ENCODE measurements at places on chromosomes 2 and 18. TPM values are rescaled to one million over a fixed set of nuclear protein-coding genes. Genes with fewer than 3 reads are reported as not detected.

Gene LNPK
- 41.5 TPM for total RNA-seq

Gene GAD1
- total RNA-seq: not detected

Gene SMAD2
- total RNA-seq: 118 TPM

DNA sequence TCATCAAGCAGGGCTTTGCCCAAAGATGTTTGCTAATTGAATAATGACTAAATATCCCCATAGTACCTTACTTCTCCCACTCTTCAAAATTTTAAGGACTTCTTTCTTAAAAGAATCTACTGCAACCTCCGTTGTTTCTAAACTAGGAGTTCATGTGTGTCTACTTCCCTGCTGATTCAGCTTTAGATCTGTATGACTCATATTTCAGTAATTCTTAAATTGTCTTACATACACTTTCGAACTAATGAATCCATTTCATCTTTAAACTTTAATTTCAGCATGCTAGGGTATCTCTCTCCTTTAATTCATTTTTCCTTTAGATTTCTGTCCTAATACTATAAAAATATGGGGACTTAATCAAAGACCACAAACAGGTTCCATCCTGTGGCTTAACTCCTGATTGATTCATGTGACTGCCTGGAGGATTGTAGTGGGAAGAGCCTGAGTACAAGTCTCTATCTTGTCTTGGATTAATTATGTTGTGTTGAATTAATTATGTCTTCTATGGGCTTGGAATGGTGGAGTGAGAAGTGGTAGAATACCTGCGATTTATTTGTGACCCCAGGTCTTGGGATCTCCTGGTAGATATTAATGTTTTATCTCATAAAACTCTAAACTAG is 24.9 kb upstream of the COL5A2 start:
- DNase-seq: no peak

DNA sequence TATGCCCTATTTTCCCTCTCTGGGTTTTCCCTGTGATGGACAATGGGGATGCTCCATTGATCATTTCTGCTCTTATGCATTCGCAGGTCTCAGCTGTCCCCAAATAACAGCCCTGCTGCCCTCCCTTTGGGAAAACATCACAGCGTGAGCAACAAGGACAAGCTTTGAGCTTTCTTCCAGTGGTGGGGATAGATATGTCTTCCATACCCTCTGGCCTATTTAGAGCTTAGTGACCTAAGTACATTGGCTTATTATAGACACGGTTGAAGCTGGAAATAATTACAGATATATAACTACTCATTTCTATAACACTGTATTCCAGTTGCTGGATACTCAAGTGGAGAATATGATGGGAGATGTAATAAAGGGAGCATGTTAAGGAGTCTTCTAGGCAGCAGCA is 304.3 kb upstream of the MGAT5 start:
- DNase-seq: no peak

DNA sequence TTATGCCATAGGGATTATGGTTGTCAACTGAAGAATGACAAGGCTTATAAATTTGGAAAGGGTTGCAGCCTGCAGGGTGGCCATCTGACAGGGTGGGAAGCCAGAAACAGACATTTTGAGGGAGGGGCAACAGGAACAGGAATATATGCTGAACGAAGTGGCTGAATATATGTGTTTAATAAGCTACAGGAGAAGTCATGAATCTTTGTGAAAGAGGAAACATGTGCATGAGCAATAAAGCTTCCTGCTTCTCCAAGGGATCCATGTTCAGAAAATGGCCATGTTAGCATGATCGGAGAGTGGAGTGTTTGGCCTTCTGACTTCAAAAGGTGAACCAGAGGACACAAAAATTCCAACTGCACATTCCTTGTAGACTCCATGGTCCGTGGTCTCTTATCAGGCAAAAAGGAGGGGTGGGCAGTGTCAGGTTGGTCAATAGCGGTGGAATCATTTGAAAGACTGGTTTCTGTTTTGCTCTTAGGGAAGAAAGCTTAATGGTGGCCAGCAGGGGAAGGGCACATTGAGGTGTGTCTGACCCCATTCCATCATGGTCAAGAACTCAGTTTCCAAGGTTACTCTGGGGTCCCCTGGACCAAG is 144.1 kb downstream of the SOCS6 start:
- no peak for DNase-seq

DNA sequence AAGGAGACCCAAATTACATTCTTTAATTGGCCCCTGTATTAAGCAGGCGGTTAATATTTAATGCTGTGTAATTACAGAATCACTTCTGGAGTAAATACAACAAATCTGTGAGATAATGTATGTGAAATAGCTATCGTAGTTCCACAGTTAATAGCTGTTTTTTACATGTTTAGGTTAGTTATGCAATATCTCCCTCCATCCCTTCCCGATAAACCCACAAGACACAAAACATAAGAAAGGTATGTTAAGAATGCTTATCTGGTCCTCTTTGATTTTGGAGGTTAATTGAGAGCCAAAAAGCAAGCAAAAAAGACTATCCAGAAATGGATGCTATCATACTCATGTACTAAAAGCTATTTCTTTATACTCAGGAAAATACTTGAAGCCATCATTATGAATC is 49.1 kb downstream of the ZNF638 start:
- no peak for DNase-seq

- no peak for DNase-seq
These were observed 128.5 kb upstream of the CAPN13 start for GRCh38 chr2:30935795-30936194.

GRCh38 chr2:214679736-214680135 is 129.7 kb downstream of the BARD1 start:
- DNase-seq: no peak

- no peak for DNase-seq
These were observed 483.7 kb upstream of the SPHKAP start for GRCh38 chr2:228665232-228665631.

DNA sequence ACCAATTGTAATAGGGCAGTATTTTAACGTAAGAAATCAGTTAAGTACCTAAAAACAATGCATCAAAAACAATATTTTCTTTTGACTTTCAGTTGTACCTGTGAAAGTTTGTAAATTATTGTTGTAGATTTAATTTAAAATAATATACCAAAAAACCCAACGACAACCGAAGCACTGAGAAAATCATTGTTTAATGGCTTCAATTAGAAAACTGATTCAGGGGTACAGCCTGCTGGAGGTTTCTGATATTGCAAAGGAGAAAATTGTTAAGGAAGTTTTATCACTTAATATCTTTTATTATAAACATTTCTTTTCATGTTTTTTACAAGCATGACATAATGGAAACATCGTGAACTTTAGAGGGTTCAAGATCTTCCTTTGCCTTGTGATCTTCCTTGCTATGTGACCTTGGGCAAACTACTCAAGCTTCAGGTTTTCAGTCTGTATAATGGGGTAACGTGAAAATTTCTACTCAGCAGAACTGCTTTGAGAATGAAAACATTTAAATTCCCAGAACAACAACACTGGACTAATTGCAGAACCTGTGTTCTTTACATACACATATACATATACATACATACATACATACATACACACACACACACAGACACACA is 76.3 kb upstream of the GLS start:
- no peak for DNase-seq

DNA sequence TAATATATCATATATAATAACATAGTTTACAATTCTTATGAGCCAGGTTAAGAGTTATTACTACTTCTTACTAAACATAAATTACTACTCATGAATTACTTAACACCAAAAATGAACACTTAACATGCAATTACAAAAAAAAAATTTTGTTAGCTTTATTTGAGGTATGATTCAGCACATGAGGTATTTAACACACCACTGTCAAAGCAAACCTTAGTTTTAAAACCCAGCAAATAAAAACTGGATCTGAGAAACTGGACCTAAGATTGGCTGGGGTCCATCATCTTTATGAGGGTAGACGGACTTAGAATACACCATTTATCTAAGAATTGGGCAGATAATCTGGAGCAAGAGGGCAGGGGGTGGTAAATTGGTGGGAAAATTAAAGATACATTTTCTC is 81.8 kb upstream of the CREB1 start:
- no peak for DNase-seq

DNA sequence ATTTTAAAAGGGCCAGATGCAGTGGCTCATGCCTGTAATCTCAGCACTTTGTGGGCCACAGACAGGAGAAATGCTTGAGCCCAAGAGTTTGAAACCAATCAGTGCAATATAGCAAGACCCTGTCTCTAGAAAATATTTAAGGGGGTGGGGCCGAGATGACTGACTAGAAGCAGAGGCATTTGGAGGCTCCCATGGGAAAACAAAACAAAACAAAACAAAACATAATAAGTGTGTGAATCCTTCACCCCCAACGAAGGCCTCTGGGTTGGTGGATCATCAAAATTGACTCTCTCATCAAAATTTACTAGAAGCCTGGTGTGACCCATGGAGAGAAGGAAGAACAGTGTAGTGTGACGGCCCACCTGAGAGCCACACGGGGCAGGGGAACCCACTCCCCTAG is 560.9 kb downstream of the LRP1B start:
- no peak for DNase-seq

- DNase-seq: no peak
These were observed 183.0 kb upstream of the CYP26B1 start for GRCh38 chr2:72330652-72331051.

- no peak for DNase-seq
These were observed 138.4 kb downstream of the MBP start for GRCh38 chr18:76994086-76994654.
